Astrocyte (in vitro differentiated cells and primary cell): ENCODE measurements at places on chromosomes 11 and 22.

GRCh38 chr11:119784421-119784820 lies 55.4 kb upstream of the NECTIN1 start:
- DNase-seq: no peak

DNA sequence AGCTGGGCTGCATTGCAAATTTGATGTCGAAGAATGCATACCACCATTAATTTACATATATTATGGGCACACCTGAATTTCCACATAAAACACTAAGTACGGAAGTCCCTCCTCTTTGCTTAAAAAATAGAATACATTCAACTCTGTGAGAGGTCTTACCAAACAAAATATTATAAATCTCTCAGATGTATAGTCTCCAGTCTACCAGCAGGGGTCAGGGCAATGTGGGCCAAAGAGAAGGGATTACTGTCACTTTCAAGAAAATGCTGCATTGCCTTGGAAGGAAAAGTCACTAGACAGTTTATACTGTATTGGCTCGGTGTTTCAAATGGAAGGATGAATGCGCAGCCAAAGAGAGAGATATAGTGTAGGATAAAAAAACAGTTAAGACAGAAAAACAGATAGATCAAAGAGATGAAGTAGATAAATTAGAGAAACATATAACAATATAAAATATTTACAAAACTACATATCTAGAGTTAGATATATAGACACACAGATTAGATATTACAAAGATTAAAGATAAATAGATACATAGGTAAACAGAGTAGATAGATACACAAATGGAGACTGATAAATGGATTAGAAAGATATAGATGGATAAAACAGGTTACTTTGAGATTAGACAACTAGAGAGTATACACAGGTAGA lies 20.9 kb downstream of the SERGEF start:
- DNase-seq: peak; percentile 44

- peak; percentile 63 for DNase-seq
Observed at GRCh38 chr22:30408388-30409102, 11.7 kb downstream of the SEC14L2 start.

GRCh38 chr11:35554491-35555437 lies 29.3 kb upstream of the PAMR1 start:
- DNase-seq: no peak

- no peak for DNase-seq
Observed at GRCh38 chr11:124176925-124177715, 6.0 kb upstream of the OR10D3 start.

- no peak for DNase-seq
Observed at GRCh38 chr11:59222464-59223060, 9.8 kb upstream of the MPEG1 start.

GRCh38 chr11:27041141-27041899 lies 705 bp downstream of the BBOX1 start:
- DNase-seq: no peak

DNA sequence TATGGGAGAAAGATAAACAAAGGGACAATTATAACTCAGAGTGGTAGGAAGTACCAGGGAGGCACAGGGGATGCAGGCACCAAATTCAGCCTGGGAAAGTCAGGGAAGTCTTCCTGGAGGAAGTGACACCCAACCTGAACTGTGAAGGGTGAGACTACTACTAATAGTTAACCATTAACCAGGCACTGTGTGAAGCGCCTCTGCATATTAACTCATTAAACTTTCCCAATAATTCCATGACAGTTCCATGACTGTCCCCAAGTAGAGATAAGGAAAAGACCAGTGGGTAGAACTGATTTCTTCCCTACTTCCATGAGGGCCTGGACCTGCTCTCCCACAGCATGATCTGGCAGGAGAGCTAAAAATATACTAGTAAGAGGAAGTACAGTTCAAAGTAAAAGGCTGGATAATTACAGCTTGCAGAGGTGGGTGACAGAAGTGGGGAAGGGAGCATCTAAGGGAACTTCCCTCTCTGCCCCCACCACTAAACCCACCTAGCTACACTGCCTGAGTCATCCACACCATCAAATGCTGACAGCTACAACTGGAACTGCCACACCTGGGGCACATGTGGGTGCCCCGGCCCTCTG lies 4.7 kb upstream of the AP1B1 start:
- DNase-seq: no peak

- DNase-seq: no peak
Observed at GRCh38 chr11:66310324-66310723, 6.5 kb downstream of the CD248 start.

- no peak for DNase-seq
Observed at GRCh38 chr22:43442386-43443151, 30.8 kb downstream of the MPPED1 start.

GRCh38 chr22:28874811-28875320 lies 8.5 kb upstream of the ZNRF3 start:
- DNase-seq: no peak

GRCh38 chr11:67464411-67465188 lies 4.5 kb downstream of the TMEM134 start:
- peak; percentile 38 for DNase-seq

- no peak for DNase-seq
Observed at GRCh38 chr11:61775606-61776554, 16.5 kb downstream of the TMEM258 start.

GRCh38 chr22:37640591-37641560 lies 1.4 kb downstream of the SH3BP1 start:
- no peak for DNase-seq

- DNase-seq: no peak
Observed at GRCh38 chr11:13921545-13921944, 41.0 kb upstream of the SPON1 start.

GRCh38 chr11:45332276-45332934 lies 46.3 kb upstream of the SYT13 start:
- peak; percentile 3 for DNase-seq

GRCh38 chr11:96338910-96339705 lies 3.9 kb downstream of the MAML2 start:
- peak; percentile 81 for DNase-seq

- peak; percentile 45 for DNase-seq
Observed at GRCh38 chr22:20761536-20761935, 12.4 kb upstream of the SERPIND1 start.

- peak; percentile 28 for DNase-seq
Observed at GRCh38 chr22:42364604-42365110, 67.5 kb downstream of the NFAM1 start.

DNA sequence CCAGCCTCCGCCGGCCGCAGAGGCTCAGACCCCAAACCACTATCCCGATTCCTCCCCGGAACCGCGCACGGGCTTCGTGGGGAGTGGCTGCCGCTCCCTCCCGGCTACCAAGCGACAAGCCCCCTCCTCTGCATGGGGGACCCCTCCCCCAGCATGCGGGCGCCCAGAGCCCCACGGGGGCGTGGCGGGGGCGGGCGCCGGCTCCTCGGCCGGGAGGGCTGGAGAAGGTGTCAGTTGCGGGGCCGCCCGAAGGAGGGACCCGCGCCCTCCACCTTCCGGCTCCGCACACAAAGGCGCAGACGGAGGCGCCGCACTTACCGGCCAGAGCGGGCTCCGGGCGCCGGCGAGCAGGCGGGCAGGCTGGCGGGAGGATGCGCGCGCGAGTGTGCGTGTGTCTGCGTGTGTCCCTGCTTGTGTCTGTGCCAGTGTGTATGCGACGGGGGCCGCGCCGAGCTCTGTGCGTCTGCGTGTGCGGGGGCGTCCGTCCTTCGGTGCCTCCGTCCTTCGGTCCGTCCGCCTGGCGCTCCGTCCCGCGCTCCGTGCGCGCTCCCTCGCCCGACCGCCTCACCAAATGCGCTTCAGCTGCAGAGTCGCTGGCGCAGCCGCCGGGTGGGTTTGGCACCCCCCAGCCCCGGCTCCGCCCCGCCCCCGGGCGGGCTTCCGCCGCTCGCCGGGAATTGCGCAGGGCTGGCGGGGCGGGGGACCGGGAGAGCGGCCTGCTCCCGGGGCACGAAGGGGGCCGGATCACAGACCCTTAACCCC lies at the start of gene PTPN5:
Gene PTPN5, minus strand, starts transcription at position 592 of the 762 bp plus-strand sequence. CDS start 19,840 bp downstream, outside the sequence.
- peak; percentile 4 for DNase-seq

GRCh38 chr11:80077113-80077512 lies 636.3 kb upstream of the TENM4 start:
- DNase-seq: no peak

GRCh38 chr11:46065681-46066080 lies 55.6 kb downstream of the PHF21A start:
- DNase-seq: no peak

GRCh38 chr22:37559521-37559900 lies 769 bp upstream of the CDC42EP1 start:
- no peak for DNase-seq

GRCh38 chr22:41240377-41241132 lies at the start of gene CHADL:
Gene CHADL, minus strand, starts transcription at chr22:41240931. Its CDS starts 50 bp downstream, at chr22:41240881.
- DNase-seq: no peak

DNA sequence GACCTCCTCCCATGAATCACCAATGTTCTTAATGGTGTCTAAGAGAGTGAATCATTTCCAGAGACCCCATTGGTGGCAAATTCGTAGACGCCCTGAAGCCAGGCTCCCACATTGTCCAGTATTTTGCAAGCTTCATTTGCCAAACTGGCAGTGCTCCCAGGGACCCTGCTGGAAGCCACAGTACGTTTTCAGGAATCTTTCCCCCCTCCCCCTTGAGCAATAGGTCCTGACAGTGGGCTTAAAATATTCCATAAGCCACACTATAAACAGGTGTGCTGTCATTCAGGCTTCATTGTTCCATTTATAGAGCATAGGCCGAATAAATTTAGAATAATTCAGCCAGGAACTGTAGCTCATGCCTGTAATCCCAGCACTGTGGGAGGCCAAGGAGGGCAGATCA lies 125.3 kb downstream of the MORC2 start:
- DNase-seq: peak; percentile 69

GRCh38 chr22:41600976-41601375 lies 11.3 kb upstream of the PMM1 start:
- DNase-seq: no peak

- no peak for DNase-seq
Observed at GRCh38 chr11:78533399-78533798, 41.3 kb downstream of the NARS2 start.

GRCh38 chr22:47374901-47375575 lies 612.6 kb downstream of the TBC1D22A start:
- DNase-seq: no peak

- no peak for DNase-seq
Observed at GRCh38 chr22:22449819-22450218, 58.7 kb downstream of the ZNF280B start.

- DNase-seq: no peak
Observed at GRCh38 chr11:70525006-70525405, 126.7 kb downstream of the CTTN start.

- DNase-seq: peak; percentile 29
Observed at GRCh38 chr11:116219171-116219635, 553.6 kb downstream of the BUD13 start.

DNA sequence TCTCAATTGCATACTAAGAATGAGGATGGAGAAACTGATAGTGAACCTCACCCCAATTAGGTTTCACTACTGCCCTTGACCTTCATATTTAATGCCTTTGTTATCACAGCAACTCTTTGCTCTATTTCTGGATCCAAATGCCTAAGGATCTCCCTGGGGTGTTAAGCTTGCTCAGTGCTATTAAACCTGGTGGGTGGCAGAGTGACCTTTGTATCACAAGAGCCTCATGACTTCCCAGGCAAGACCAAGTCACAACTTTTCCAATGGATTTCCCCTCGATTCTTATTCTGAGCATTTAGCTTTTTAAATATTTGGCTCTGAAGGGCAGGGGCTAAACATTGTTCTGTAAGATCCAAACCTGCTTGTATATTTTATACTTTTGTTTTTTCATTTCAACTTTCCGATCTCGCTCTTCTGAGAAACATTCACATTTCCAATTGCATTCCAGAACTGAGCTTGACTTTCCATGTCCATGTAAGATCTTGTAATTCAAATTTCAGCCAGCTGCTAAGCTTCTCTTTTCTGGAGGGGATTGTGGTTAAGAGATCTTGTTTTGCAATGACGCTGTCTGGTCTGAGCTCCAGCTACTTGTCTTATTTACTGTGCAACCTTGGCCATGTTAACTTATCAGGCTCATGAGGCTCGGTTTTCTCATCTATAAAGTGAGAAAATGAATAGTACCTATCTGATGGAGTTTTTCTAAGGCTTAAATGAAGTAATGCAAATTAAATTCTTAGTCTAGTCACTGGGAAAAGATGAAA lies 6.4 kb upstream of the EHF start:
- DNase-seq: peak; percentile 16

- DNase-seq: no peak
Observed at GRCh38 chr11:69153661-69154060, 2.1 kb upstream of the SMIM38 start.

DNA sequence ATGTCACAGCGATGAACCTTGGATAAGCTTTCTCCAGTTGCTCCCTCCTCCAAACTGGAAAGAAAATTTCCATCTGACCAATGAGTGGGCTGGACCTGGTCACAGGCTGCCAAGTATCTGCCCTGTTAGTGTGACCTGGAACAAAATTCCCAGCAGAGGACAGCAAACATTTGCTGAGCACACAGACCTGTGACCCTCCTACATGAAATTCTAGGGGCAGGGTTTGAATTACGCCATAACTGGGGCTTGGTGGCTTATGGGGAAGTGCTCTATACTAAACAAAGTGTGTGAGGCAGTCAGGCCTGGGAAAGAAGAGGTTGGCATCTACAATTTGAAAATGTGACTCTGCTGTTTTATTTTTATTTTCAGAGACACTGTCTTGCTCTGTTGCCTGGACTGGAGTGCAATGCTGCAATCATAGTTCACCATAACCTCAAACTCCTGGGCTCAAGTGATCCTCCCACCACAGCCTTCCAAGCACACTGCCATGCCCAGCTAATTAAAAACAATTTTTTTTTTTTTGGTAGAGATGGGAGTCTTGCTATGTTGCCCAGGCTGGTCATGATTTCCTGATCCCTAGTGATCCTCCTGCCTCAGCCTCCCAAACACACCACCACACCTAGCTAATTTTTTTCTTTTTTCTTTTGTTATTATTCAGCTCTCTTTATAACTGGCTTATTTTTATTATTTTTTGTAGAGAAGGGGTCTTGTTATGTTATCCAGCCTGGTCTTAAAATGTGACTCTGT lies 13.6 kb upstream of the XBP1 start:
- DNase-seq: no peak

DNA sequence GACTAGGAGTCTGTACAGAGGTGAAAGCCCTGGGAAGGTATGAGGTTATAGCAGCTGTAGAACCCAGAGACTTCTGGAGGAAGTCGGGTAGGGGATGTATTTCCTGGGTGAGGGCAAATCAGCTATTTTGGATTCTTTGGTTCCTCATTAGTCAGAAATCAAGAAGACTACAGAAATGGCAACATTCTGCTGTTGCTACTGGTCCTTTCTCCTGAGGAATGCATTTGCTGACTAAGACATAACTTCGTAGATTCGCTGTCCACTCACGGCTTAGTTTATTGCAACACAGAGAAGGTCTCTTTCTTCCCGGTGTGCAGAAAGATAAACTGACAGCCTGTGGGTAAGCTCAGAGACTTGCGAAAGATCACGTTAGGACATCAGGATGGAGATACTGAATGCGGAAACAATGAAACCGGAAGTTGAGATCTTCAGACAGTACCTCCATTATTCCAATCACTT lies 25.3 kb upstream of the SESN3 start:
- DNase-seq: peak; percentile 23

GRCh38 chr11:6648501-6648900 lies 7.1 kb downstream of the DCHS1 start:
- no peak for DNase-seq
